Activated T-helper 1 cell treated with anti-CD3 and anti-CD28 coated beads, Interleukin-12 subunit alpha, Interleukin-12 subunit beta, Interleukin-2, Interleukin-4 antibody, amounts not matched to agents 30 ng/mL and 10 ng/mL and 1 ng/mL, durations not matched to agents 14 hours and 24 hours and 36 hours (primary cell): ENCODE measurements at places on chromosomes 13 and 19. TPM values are rescaled to one million over a fixed set of nuclear protein-coding genes. Genes with fewer than 3 reads are reported as not detected.

The COL5A3 gene
- 0.67 and 0.76 TPM in 2 replicates for total RNA-seq

DNA sequence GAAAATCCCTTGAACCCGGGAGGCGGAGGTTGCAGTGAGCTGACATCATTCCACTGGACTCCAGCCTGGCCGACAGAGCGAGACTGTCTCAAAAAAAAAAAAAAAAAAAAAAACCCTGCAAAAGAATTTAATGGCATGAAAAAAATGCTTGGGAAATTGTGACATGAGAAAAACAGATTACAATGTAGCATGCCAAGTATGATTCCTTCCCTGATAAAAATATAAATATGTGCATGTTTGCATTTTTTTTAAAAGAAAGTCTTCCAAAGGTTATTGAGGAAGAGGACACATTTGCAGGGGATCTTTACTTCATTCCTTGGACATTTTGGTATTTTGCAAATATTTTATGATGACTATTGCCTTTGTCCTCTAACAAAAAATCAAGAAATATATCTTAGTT, 14.5 kb upstream of the ZBTB32 start:
- H3K36me3 ChIP-seq = no peaks in the 10 kb centered on the region
- DNase-seq = no peak
- no peak overlapping the region for H3K27ac ChIP-seq
- H3K4me3 ChIP-seq = no peak overlapping the region

- H3K4me1 ChIP-seq = peaks cover 18% of the 10 kb centered on the region
- peaks cover 10% of the 10 kb centered on the region for H3K27me3 ChIP-seq
- H3K4me3 ChIP-seq = no peak overlapping the region
- H3K27ac ChIP-seq = no peak overlapping the region
- DNase-seq = no peak
Observed at GRCh38 chr19:43697295-43697694, 18.6 kb upstream of the IRGC start.

- no peak overlapping the region for H3K4me3 ChIP-seq
- no peaks in the 10 kb centered on the region for H3K36me3 ChIP-seq
- no peaks in the 10 kb centered on the region for H3K4me1 ChIP-seq
- H3K27me3 ChIP-seq = peaks cover 60% of the 10 kb centered on the region
Observed at GRCh38 chr19:11264452-11265176, 2.3 kb upstream of the DOCK6 start.
